ENCODE measurements at places on chromosomes 13 and 19. TPM values are rescaled to one million over a fixed set of nuclear protein-coding genes. Genes with fewer than 3 reads are reported as not detected.

Gene SULT2A1
- 0.33 TPM for polyA plus RNA-seq

DNA sequence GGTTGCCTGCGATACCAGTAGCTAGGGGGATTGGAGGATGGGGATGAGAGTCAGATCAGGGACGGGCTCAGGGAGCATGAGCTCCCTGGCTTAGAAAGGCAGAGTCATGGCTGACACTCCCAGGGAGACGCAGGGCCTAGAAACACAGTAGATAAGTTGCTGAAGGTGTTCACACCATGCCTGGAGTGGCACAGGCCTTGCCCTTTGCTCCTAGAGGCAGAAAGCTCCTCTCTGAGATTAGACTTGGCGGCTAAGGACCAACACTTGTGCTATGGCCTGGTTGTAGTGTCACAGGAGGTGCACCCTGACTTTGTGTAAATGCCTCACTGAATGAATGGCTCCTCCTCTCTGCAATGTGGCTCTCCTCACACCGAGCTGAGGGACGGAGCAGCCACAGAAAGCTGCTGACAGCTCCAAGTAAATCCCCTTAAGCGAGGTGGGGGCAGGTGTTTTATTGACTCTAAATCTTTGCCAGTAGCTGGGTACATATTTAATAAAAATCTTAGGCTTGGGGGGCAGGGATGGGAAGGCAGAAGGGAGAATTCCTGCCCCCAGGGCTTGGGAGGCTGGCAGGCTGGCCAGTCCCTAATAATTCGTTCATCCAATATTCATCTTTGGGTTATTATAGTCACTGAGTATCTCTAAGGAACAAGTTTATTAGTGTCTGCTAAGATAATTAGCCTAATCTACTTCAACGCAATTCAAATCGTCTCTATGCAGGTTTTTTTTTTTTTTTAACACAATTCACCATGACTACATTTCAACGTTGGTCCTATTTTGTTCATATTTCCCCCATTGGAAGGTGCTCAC lies 54.9 kb downstream of the SIAH3 start:
- no peak for DNase-seq

GRCh38 chr13:39037410-39037879 lies 444 bp downstream of the PROSER1 start:
- DNase-seq: no peak

DNA sequence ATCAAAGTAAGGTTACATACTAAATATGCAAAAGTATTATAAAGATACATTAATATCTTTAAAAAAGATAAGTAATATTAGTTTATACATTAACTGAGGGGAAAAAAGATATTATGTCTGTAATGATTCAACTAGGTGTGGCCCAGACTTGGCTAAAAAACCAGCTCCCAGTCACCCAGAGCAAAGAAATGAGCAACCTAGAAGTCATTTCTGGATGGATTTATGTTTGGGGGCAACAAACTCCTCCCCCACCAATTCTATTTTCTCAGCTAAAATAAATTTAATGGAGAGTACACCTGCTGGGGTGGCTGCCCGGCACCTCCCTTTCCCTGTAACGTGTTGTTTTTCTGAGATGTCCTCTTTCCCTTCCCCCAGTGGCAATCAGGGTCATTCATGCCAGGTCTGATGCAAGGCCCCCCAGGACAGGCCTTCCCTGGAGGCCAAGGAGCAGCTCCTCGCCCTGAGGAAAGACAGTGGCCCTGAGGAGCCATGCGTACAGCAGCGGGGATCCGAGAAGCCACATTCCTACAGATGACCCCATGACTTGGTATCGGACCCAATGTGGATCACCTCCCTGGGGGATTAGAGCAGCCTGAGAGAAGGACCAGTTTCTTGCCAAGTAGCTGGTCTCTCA lies 78.6 kb upstream of the DOCK9 start:
- DNase-seq: no peak

- DNase-seq: no peak
These were observed 94.5 kb downstream of the RAP2A start for GRCh38 chr13:97528518-97528917.

DNA sequence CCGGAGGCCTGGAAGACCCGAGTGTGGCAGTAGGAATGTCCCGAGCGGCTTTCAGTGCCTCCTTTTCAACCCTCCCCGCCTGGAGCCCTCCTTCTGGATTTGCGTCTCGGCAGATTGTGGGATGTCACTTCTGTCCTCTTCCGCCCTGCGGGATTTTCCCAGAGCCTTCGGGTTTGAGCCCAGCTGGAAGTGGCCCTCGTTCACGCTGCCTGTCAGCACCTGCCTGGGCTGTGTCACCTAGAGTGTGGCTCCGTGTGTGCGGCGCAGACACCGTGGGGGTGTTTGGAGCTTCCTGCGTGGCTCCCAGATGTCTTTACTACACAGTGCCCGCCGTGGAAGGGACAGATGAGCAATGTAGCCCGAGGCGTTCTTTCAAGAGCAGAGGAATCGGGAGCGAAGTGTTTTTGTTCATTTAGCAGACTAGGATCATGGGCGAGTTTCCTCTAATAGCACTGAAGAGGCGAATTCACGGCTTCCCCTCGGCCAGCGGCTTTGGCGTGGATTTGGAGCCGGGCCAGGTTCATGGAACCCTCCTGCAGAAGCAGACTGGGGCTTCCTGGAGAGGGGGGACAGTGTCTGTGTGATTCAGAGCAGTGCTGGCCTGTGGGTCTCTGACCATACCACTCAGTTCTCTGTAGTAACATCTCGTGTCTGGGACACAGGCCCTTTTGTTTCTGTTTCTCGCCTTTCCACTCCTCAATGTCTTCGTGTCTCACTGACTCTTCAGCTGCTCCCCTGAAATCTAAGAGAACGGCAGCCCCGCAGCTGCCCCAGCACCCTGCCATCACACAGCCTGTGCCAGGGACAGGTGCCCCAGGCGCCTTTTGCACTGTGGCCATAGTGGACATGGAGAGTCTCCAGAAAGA lies 68.0 kb downstream of the KDM4B start:
- no peak for DNase-seq

GRCh38 chr13:46747031-46747820 lies 49.7 kb downstream of the ESD start:
- DNase-seq: no peak

Data from right renal cortex interstitium (tissue), 3 donors.